ENCODE measurements at places on chromosomes 11 and 22. TPM values are rescaled to one million over a fixed set of nuclear protein-coding genes. Genes with fewer than 3 reads are reported as not detected.

The KCNJ1 gene
- 0.06 TPM for total RNA-seq

The ZNF215 gene
- 1.9 TPM for total RNA-seq

The OR2D2 gene
- total RNA-seq = not detected

The MAPK8IP2 gene
- 16.9 TPM for total RNA-seq

The SERPING1 gene
- total RNA-seq = 115 TPM

DNA sequence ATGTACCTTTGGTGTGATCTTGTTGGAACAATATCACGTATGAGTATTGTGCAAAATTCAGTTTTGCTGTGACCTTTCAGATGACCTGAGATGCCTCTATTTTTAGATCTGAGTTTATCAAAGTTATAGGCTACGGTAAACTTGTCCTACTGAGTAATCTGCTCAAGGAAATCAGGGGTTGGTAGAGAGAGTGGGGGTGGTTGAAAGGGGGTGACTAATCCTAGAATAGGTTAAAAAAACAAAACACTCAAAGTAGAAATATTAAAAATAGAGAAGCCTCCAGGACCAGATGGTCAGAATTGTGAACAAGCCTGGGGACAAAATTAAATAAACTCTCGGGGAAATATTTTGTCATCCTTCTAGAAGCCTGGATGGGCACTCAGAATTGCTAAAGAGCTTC, 59.9 kb upstream of the C11orf87 start:
- no peaks in the 10 kb centered on the region for H3K27me3 ChIP-seq
- peaks cover 10% of the 10 kb centered on the region for H3K4me1 ChIP-seq
- peak; percentile 18 for DNase-seq

GRCh38 chr11:99135508-99135907, 114.8 kb downstream of the CNTN5 start:
- H3K4me3 ChIP-seq = no peak overlapping the region
- no peaks in the 10 kb centered on the region for H3K27me3 ChIP-seq
- no peak overlapping the region for H3K27ac ChIP-seq
- no peaks in the 10 kb centered on the region for H3K4me1 ChIP-seq
- H3K36me3 ChIP-seq = no peaks in the 10 kb centered on the region

- no peaks in the 10 kb centered on the region for H3K27me3 ChIP-seq
- no peaks in the 10 kb centered on the region for H3K36me3 ChIP-seq
- no peaks in the 10 kb centered on the region for H3K4me1 ChIP-seq
- no peak overlapping the region for H3K27ac ChIP-seq
These were observed 17.5 kb upstream of the FIBIN start for GRCh38 chr11:26976389-26976788.

DNA sequence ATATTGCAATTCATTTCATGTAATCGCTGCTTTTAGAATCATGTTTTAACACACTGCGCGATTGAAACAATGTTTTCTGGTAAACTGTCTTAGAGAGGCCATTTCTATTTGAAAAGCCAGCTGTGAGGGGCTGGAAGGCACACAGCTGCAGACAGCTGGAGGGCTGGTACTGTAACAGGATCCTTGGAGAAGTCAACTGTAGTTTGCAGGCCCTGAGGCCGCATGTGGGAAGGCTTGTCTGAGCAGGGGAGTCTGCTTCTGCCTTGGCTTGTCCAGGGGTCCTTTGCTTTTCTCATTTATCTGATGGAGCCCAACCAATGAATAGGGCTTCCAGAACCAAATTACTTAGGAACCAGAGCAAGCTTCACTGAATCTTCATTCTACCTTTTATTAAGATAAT, 313.5 kb downstream of the BLID start:
- H3K27ac ChIP-seq = no peak overlapping the region
- DNase-seq = no peak
- no peaks in the 10 kb centered on the region for H3K36me3 ChIP-seq

Data from adrenal gland (tissue), 19 donors.